ENCODE measurements at places on chromosomes 1 and 21. TPM values are rescaled to one million over a fixed set of nuclear protein-coding genes. Genes with fewer than 3 reads are reported as not detected.

- H3K27me3 ChIP-seq, result no peaks in the 10 kb centered on the region
- H3K4me3 ChIP-seq, result no peak overlapping the region
- peaks cover 22% of the 10 kb centered on the region for H3K4me1 ChIP-seq
- peak; percentile 71 for DNase-seq
- no peaks in the 10 kb centered on the region for H3K36me3 ChIP-seq
- peak overlapping the region; percentile 20 for H3K27ac ChIP-seq
Observed at GRCh38 chr1:174976436-174977108, 23.2 kb upstream of the CACYBP start.

- peaks cover 20% of the 10 kb centered on the region for H3K4me1 ChIP-seq
- no peaks in the 10 kb centered on the region for H3K27me3 ChIP-seq
- H3K36me3 ChIP-seq, result no peaks in the 10 kb centered on the region
- no peak overlapping the region for H3K4me3 ChIP-seq
- no peak for DNase-seq
Observed at GRCh38 chr1:172824209-172824608, 165.3 kb downstream of the FASLG start.

GRCh38 chr1:228063251-228064191 is 19.0 kb upstream of the ARF1 start:
- 0 out of 2 replicates have a peak, but pooled peaks cover 4% of the 10 kb centered on the region for H3K4me1 ChIP-seq
- H3K27me3 ChIP-seq, result peaks cover 9% of the 10 kb centered on the region
- no peaks in the 10 kb centered on the region for H3K36me3 ChIP-seq
- no peak overlapping the region for H3K4me3 ChIP-seq
- H3K27ac ChIP-seq, result no peak overlapping the region
- DNase-seq, result no peak

- no peaks in the 10 kb centered on the region for H3K4me1 ChIP-seq
- H3K27ac ChIP-seq, result no peak overlapping the region
- DNase-seq, result no peak
- H3K4me3 ChIP-seq, result no peak overlapping the region
- no peaks in the 10 kb centered on the region for H3K27me3 ChIP-seq
Observed at GRCh38 chr1:188986745-188987417, 1490.8 kb downstream of the BRINP3 start.

GRCh38 chr1:119748040-119748439 is 20.7 kb downstream of the HMGCS2 start:
- DNase-seq, result no peak
- no peaks in the 10 kb centered on the region for H3K36me3 ChIP-seq
- no peaks in the 10 kb centered on the region for H3K4me1 ChIP-seq
- no peak overlapping the region for H3K4me3 ChIP-seq

DNA sequence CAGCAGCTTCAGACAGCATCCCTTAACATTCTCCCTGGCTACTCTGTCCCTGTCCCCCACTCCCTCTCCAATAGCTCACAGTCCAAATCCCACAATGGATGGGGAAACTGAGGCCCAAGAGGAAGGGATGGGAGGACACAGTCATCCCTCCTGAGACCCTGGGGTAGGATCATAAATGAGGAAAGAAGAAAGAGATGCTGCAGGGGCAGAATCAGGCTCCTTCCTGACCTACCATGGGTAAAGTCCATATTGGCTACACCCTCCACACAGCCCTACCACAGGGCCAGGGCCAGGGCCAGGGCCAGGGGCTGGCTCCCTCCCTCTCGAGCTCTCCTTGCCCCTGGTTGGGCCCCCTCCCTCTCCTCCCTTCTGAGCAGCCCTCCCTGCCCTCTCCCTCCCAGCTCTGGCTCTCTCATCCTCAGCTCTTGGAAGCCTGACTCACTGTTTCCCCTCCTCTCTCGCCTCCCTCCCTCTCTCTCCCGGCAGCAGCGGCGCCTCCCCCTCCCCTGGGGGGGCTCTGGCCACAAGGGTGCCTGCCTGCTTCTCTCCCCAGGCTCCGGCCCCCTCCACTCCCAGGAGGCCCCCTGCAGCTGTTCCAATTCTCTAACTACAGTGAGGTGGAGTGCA is 4.9 kb downstream of the AHDC1 start:
- peaks cover 43% of the 10 kb centered on the region for H3K4me1 ChIP-seq
- no peaks in the 10 kb centered on the region for H3K27me3 ChIP-seq
- H3K4me3 ChIP-seq, result peak overlapping the region; percentile 48
- peak; percentile 46 for DNase-seq
- H3K27ac ChIP-seq, result no peak overlapping the region

- H3K36me3 ChIP-seq, result no peaks in the 10 kb centered on the region
- no peak overlapping the region for H3K4me3 ChIP-seq
- H3K4me1 ChIP-seq, result no peaks in the 10 kb centered on the region
- H3K27me3 ChIP-seq, result peaks cover 20% of the 10 kb centered on the region
Observed at GRCh38 chr1:205913451-205914154, 29.7 kb downstream of the SLC26A9 start.

- no peaks in the 10 kb centered on the region for H3K27me3 ChIP-seq
- no peak overlapping the region for H3K4me3 ChIP-seq
- peak; percentile 80 for DNase-seq
- no peaks in the 10 kb centered on the region for H3K36me3 ChIP-seq
Observed at GRCh38 chr1:115168026-115168425, 78.7 kb upstream of the TSPAN2 start.

GRCh38 chr1:112169517-112169916 is 180.0 kb upstream of the KCND3 start:
- peaks cover 38% of the 10 kb centered on the region for H3K27me3 ChIP-seq
- no peaks in the 10 kb centered on the region for H3K36me3 ChIP-seq
- no peak for DNase-seq

- no peaks in the 10 kb centered on the region for H3K36me3 ChIP-seq
- H3K27ac ChIP-seq, result no peak overlapping the region
- no peaks in the 10 kb centered on the region for H3K27me3 ChIP-seq
- DNase-seq, result no peak
Observed at GRCh38 chr1:178025613-178026356, 55.9 kb upstream of the SEC16B start.

GRCh38 chr1:11650331-11650991 is 3.8 kb downstream of the FBXO2 start:
- no peak overlapping the region for H3K27ac ChIP-seq
- DNase-seq, result peak; percentile 75
- no peaks in the 10 kb centered on the region for H3K27me3 ChIP-seq
- H3K36me3 ChIP-seq, result no peaks in the 10 kb centered on the region
- H3K4me3 ChIP-seq, result peak overlapping the region; percentile 33

GRCh38 chr1:164735315-164736052 is 176.5 kb downstream of the PBX1 start:
- DNase-seq, result peak; percentile 89
- H3K27me3 ChIP-seq, result no peaks in the 10 kb centered on the region
- peak overlapping the region; percentile 36 for H3K27ac ChIP-seq
- no peaks in the 10 kb centered on the region for H3K36me3 ChIP-seq

GRCh38 chr1:8379513-8380186 is 61.7 kb downstream of the SLC45A1 start:
- DNase-seq, result no peak
- H3K36me3 ChIP-seq, result peaks cover 9% of the 10 kb centered on the region
- H3K27me3 ChIP-seq, result no peaks in the 10 kb centered on the region
- 0 out of 2 replicates have a peak, but pooled peaks cover 4% of the 10 kb centered on the region for H3K4me1 ChIP-seq
- H3K4me3 ChIP-seq, result no peak overlapping the region
- no peak overlapping the region for H3K27ac ChIP-seq

- no peak overlapping the region for H3K27ac ChIP-seq
- no peaks in the 10 kb centered on the region for H3K27me3 ChIP-seq
- peaks cover 7% of the 10 kb centered on the region for H3K36me3 ChIP-seq
- no peak overlapping the region for H3K4me3 ChIP-seq
- no peak for DNase-seq
- peaks cover 9% of the 10 kb centered on the region for H3K4me1 ChIP-seq
Observed at GRCh38 chr21:35007348-35007747, 41.8 kb downstream of the RUNX1 start.

DNA sequence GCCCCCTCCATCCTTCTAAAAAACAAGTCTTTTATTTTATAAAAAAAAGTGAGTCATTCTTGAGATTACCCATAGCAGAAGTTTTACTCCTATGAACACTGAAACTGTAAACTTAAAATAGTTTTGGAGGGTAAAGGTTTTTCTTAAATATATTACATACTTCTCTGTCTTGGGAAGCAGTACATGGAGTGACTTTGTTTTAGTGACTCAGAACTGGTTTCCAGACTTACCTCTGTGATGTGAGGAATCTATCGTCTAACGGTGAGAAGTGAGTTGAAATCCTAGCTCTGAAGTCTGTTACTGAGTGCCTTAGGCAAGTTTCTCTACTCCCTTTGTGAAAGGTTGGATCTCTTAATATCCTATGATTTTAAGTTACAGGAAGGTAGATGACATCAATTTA is 176.3 kb upstream of the POU3F1 start:
- H3K27ac ChIP-seq, result no peak overlapping the region
- no peak for DNase-seq
- H3K4me3 ChIP-seq, result no peak overlapping the region
- no peaks in the 10 kb centered on the region for H3K36me3 ChIP-seq

- no peak overlapping the region for H3K4me3 ChIP-seq
- no peaks in the 10 kb centered on the region for H3K4me1 ChIP-seq
- no peak for DNase-seq
Observed at GRCh38 chr1:80827666-80828065, 973.1 kb upstream of the ADGRL2 start.

GRCh38 chr1:112188611-112189010 is 199.1 kb upstream of the KCND3 start:
- H3K4me1 ChIP-seq, result no peaks in the 10 kb centered on the region
- no peaks in the 10 kb centered on the region for H3K36me3 ChIP-seq
- H3K27me3 ChIP-seq, result peaks cover 40% of the 10 kb centered on the region

- H3K27ac ChIP-seq, result no peak overlapping the region
- no peaks in the 10 kb centered on the region for H3K27me3 ChIP-seq
- no peak for DNase-seq
- H3K36me3 ChIP-seq, result peaks cover 63% of the 10 kb centered on the region
- no peak overlapping the region for H3K4me3 ChIP-seq
Observed at GRCh38 chr1:1876335-1876930, 14.5 kb downstream of the GNB1 start.

- no peak overlapping the region for H3K27ac ChIP-seq
- DNase-seq, result peak; percentile 19
- no peaks in the 10 kb centered on the region for H3K36me3 ChIP-seq
- no peaks in the 10 kb centered on the region for H3K4me1 ChIP-seq
- H3K27me3 ChIP-seq, result no peaks in the 10 kb centered on the region
- no peak overlapping the region for H3K4me3 ChIP-seq
Observed at GRCh38 chr21:25464275-25464674, 143.0 kb downstream of the MRPL39 start.

DNA sequence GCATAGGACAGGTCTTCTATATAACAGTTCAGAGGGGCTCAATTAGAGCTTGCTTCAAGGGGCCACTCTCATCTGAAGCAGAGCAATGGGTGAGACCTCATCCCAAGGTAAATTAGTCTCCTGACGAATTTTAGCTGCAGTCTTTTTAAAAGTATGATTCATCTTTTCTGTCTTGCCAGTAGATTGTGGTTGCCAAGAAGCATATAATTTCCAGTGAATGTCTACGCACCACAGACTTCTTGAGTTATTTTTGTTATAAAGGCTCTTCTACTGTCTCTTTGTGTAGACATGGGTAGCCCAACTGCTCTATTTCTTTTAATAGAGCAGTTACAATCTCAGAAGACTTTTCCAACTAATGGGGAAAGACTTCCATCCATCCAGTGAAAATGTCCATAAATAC is 108.9 kb upstream of the FMN2 start:
- no peak for DNase-seq
- H3K27me3 ChIP-seq, result no peaks in the 10 kb centered on the region
- no peak overlapping the region for H3K27ac ChIP-seq
- H3K4me1 ChIP-seq, result no peaks in the 10 kb centered on the region
- peaks cover 2% of the 10 kb centered on the region for H3K36me3 ChIP-seq

RGS4 gene
- total RNA-seq, result 16.6 TPM

TTC4 gene
- total RNA-seq, result 28.2 TPM

NADK gene
- total RNA-seq, result 165 TPM

SMIM12 gene
- 47.2 TPM for total RNA-seq

RNF115 gene
- 15.2 TPM for total RNA-seq

CHD5 gene
- total RNA-seq, result 2.8 TPM

SPRR3 gene
- total RNA-seq, result not detected
